ENCODE measurements at places on chromosomes 11 and 22.

GRCh38 chr11:109035284-109035683 lies 370.4 kb downstream of the DDX10 start:
- DNase-seq, result no peak

- DNase-seq, result no peak
Observed at GRCh38 chr11:97364047-97364446, 974.2 kb downstream of the JRKL start.

- DNase-seq, result peak; percentile 62
Observed at GRCh38 chr22:46058091-46058420, 81.1 kb upstream of the WNT7B start.

- DNase-seq, result no peak
Observed at GRCh38 chr11:78319453-78319955, 98.1 kb downstream of the GAB2 start.

GRCh38 chr11:103619480-103619879 lies 417.0 kb upstream of the DDI1 start:
- DNase-seq, result no peak

- DNase-seq, result no peak
Observed at GRCh38 chr11:19938866-19939265, 221.4 kb downstream of the DBX1 start.

DNA sequence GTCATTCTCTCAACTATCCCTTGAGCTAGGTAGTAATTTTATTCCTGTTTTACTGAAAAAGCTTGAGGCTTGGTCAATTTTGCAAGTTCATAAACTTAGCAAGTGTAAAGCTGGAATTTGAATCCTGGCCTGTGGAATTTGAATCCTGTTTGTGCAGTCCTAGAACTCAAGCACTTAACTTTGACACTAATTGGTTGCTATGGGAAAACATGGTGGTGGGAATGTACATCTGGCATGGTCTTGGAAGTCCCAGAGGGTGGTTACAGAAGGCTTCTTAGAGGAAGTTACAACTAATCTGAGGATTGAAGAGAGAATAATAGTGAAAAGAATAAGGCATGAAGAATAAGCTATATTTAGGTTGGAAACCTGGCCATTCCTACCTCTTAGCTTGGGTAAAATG lies 66.5 kb upstream of the LIN7C start:
- no peak for DNase-seq

- peak; percentile 31 for DNase-seq
Observed at GRCh38 chr22:24189249-24190158, 8.2 kb downstream of the SUSD2 start.

DNA sequence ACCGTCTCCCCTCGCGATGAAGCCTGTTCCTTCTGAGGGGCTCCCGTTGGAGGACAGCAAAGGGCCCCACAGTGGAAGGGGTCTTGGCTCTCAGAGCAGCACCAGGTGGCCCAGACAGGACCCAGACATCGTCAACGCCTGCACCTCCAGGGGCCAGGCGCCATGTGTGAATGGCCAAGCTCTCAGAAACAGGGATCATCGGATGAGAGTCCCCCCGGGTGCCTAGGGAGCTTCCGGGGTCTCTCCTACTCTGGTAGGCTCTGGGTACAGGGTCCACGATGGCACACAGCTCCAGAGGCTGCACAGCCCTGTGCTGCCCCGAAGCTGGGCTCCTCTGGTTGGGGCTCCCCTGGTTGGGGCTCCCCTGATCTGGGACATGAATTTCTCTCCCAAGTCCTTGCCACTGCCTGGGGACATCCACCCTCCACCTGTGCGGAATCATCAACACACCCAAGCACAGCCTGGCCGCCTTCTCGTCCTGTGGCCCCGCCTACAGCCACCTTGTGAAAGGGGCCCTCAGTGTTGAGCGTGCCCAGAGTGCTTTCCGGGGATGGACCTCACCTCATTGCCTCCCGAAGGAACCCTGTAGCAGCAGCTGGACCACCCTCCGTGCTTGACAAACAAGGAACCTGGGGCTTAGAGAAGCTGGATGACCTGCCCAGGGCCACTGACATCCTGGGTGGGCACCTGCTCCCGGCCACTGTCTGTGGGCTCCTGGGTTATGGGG lies 929.0 kb downstream of the BRD1 start:
- DNase-seq, result no peak

All from CD4-positive, alpha-beta T cell treated with Interleukin-12 subunit alpha and Interleukin-12 subunit beta, for 1 hour (primary cell).